ENCODE measurements at places on chromosomes 16 and 17.
A peak's percentile ranks its signal among the peaks of the same experiment; 100 is the strongest.

- DNase-seq, result no peak
These were observed 14.8 kb downstream of the SNTB2 start for GRCh38 chr16:69201787-69202186.

DNA sequence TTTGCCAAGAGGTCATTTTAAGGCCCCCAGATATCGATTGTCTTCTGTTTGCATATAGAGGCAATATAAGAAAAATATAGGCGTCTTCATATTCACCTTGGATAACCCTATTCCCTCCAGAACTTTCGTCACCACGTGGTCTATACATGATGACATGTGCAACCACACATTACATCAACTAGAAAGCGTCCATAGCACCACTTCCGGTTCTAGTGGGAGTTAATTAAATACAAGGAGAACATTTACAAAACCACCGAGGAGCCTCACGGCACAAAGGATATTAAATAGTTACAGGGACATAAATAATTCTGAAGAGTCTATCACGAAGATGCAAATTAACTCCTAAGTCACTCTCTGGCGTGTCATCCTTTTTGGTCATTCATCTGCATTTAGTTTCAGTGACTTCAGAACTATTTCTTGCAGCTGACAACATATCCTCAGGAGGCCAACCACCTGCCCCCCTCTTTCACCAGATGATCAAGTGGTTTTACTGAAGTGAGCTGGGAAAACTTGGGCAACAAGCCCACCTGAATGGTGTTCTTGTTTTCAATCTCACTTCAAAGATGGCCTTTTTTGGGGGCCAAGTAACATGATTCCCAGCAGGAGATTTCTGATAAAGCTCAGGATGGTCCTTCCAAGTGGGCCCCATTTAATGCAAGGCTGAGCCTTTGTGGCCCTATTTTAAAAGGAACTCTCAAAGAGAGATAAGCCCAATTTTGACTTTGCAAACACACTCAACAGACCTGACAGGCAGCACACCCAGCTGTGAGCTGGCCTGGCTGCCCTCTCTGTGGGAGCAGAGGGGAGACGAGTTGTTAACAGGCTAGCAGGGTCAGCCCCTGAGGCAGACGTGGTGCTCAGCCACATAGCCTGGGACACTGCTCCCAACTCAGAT, 15.3 kb downstream of the CMTM3 start:
- peak; percentile 2 for DNase-seq

GRCh38 chr16:54199487-54200160, 87.0 kb downstream of the IRX3 start:
- no peak for DNase-seq

DNA sequence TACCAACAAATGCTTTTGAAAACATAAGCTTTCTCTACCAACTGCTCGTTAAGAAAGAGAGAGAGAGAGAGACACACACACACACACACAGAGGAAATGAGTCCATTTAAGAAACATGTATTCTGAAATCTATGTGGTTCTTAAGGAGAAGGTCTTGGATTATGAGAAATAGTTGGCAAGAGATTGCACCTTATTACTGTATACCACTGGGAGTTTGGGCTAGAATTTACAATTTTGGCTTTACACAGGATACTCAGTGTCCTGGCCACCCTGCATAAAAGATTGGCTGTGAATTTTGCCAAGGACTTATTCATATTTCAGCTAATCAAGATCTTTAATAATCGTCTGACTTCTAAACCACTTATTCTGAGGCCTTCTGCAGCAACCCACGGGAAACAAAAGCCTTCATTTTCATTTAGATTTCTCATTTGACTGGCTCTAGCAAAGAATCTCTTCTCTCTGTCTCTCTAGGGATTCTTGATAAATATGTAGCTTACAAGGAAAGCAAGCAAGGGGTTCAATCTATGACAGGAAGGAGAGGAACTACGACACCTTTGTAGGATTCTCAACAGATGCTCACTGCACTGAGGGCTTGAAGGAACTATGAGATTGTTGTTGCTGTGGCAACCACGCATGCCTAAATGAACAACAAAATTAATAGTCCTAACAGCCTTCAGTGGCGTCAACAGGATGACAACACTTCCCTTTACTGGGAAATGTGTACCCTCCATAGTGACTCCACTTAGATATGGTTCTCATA, 75.3 kb upstream of the GNAO1 start:
- no peak for DNase-seq

DNA sequence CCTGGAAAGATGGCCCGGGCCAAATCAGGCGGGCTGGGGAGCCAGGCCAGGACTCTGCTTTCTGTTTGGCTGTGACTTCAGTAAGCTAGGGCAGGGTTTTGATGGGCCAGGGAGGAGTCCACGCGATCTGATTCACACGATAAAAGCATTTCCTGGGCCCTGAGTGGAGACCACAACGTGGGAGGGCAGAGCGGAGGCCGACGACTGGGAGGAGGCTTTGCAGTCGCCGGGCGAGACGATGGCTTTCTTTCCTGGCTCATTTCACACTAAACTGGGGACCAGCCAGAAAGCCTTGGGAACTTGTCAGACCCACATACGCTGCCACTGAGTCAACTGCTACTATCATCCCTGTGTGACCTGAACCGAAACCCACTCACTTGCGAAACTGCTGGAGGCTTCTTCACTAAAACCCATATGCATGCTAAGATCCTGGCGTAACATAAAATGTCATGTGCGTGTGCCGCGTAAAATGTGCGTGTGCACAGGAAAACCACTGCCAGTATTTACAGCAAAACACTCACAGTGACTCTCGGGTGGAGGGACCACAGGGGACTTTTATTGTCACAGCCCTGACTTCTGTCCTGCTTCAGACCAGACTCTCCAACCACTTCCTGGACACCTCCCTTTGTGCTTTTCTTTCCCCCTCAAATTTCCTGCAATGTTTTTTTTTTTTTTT, 14.2 kb upstream of the RHBDF2 start:
- DNase-seq, result no peak

DNA sequence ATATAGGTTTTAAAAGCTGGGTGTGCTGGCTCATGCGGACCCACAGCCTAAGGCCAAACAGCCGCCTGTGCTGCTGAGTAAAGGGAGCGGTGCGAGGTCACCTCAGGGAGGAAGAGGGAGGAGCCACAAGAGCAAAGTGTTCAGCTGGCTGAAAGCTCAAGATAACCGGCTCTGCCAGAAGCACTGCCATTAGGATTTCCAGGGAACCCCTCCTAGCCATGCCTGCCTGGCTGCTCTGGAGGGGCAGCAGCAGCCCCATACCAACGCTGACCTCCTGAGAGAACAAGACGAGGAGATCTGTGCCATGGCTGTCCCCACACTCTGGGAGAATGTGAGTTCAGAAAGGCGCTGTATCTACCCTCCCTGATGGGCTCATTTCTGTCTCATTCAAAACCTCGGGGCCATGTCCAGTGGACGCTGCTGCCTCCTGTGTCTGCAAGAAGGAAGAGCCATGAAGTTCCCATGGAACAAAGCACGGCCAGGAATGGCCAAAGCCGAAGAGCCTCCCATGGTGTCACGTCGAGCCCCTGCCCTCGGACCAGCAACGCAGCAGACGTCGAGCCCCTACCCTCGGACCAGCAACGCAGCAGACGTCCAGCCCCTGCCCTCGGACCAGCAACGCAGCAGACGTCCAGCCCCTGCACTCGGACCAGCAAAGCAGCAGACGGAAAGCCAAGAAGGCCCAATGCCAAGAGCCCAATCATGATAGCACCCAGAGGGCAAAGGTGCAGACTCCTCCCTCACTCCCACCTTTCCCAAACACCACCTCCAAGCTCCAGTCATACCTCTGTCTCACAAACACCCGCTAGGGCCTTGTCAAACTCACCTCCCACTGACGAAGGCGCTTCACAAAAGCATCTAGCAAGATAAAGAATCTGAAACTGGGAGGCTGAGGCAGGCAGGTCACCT, 107.0 kb downstream of the ANKRD11 start:
- no peak for DNase-seq

GRCh38 chr17:78401246-78401645, 22.8 kb downstream of the PGS1 start:
- no peak for DNase-seq

- DNase-seq, result no peak
These were observed 433.7 kb upstream of the RBFOX1 start for GRCh38 chr16:6898896-6899295.

DNA sequence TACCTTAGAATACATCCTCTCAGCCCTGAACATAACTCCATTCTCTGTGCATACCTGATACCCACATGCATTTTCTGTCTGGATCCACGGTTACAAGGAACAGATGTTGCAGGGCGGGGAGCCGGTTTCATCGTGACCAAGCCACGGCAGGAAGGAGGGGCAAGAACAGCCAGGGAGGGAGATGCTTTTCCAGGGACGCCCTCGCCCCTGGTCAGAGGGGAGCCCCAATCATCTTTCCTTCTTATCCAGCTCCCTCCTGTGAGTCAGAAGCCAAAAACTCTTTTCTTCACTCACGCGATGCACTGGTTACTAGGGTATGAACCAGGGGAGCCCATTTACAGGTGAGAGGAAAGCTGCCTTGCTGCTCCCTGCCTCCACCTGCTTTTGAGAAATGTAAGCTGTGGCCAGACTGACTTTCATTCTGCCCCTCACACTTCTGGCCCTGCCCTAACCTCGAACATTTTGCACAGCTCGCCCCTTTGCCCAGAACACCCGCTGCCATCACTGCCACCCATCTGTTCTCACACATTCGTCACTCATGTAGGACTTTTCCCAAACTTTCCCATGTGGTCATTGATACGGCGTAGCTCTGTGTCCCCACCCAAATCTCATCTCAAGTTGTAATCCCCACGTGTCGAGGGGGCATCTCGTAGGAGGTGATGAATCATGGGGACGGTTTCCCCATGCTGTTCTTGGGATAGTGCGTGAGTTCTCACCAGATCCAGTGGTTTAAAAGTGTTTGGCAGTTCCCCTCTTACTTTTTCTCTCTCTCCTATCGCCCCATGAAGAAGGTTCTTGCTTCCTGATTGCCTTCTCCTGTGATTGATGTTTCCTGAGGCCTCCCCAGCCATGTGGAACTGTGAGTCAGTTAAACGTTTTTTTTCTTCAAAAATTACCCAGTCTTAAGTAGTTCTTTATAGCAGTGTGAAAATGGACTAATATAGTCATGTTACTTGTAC, 20.5 kb downstream of the FOXL1 start:
- no peak for DNase-seq

- DNase-seq, result no peak
These were observed 5.5 kb downstream of the GAST start for GRCh38 chr17:41717408-41718286.

DNA sequence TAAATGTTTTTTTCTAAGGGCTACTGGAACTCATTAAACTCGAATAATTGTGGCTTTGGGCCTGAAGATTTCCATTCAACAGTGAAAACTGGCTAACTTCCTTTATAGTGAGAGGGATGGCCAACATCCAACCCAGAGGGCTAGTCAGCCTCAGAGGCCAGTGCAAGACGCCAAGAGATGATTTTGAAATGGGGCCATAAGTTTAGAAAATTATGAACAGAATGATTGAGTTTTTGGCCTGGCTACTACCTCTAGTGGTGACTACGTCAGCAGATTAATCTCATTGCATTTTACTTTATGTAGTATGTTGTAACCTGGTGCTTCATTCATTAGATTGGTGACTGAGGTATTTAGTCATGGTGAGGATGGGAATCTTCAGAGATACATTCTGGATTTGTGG, 28.4 kb downstream of the HAPSTR1 start:
- DNase-seq, result no peak

GRCh38 chr17:61230461-61230860, 169.2 kb upstream of the TBX2 start:
- no peak for DNase-seq

DNA sequence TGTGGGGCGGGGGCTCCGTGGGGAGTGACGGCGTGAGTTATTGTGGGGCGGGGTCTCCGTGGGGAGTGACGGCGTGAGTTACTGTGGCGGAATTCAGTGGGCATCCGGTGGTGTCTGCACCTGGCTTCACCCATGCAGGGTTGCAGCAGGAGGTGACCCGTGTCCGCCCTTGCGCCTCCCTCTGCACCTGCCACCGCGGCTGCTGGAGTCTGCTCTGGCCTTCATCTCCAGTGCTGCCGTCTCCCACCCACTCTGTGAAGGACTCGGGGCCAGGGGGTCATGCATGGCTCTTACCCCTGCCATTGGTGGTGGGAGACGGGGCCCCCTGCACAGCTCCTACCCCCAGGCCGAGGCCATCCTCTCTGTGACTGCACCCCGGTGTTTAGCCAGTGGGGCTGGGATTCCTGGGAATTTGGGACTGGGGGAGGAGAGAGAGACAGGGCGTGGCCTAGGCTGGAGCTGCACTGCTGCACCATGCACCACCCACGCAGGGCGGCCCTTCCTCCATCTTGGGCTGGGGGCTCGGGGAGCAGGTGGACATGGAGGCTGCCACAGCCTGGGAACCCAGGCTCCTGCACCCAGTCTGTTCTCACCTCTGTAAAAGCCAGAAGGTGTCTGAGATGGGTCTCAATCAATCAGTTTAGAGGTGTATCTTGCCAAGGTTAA, 1.3 kb upstream of the PABPN1L start:
- no peak for DNase-seq

DNA sequence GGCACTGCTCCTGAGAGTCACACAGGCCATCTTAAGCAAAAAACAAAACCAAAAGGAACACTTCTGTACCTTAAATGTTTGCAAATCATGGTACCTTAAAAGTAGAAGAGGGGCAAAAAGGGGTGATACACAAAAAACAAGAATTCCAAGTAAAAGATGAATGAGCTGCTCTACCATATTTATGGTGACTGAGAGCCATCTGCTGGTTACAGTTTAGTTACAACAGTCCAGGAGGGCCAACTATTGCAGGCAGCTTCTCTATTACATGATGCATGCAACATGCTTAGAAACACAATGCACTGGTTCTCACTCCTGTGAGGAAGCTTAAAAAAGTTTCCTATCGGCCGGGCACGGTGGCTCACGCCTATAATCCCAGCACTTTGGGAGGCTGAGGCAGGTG, 53.5 kb downstream of the STX8 start:
- peak; percentile 48 for DNase-seq

DNA sequence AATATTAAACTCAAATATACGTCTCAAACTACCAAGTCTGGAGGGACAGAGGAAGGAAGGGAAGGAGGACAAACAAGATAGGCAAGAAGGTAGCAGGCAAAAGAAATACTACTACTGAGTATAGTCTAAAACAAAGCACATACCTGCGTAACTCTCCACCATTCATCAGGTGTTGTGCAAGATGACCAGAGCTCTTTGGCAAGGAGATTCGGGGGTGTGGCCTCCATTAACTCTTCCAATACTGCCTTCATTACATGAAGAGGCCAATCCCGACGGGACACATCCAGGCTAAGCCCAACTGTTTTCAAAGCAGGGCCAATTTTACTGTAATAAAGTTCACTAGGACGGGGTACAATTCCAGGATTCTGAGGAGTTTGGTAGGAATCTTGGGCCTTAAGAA, 38.2 kb upstream of the ARL6IP1 start:
- no peak for DNase-seq
